Stimulated activated naive CD8-positive, alpha-beta T cell treated with anti-CD3 and anti-CD28 coated beads, Interleukin-15, Interleukin-2, amounts not matched to agents 100 U/mL and 50 U/mL, for 24 hours (primary cell): ENCODE measurements at places on chromosomes 2 and 18.

- DNase-seq: no peak
Observed at GRCh38 chr2:42867093-42868065, 75.0 kb upstream of the HAAO start.

DNA sequence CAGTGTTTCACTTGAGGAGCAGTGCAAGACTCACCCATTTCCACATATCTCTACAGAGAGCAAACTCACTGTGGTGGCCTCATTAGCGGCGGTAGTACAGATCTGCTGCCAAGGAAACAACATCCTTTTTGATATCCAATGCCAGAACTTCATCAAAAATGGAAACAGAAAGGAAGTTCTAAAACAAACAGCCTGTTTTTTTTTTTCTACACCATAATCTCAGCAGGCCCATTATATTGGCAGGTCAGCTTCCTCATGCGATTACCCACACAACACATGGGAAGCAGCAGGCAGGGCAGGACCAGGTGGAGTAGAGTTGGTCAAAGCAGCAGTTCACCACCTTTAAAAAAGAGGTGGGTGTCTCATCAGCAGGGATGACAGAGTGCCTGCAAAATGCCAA is 678.9 kb upstream of the CELF4 start:
- no peak for DNase-seq

DNA sequence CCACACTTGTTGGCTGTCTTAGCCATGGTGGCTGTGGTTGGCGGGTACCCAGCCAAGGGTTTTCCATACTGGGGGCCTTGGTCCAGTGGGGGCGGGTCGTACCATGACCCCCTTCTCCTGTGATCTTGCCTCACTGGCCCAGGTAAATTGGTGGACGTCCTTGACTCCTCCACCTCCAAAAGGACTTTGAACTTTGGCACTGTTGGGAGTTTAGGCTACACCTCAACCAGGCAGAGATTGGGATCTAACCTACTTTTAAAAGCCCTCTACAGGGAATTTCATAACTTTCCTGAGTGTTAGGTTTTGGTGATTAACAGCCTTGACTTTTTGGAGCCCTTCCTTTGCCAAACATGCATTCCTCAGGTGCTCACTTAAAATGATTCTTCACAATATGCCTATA is 106.7 kb downstream of the NEDD4L start:
- no peak for DNase-seq

DNA sequence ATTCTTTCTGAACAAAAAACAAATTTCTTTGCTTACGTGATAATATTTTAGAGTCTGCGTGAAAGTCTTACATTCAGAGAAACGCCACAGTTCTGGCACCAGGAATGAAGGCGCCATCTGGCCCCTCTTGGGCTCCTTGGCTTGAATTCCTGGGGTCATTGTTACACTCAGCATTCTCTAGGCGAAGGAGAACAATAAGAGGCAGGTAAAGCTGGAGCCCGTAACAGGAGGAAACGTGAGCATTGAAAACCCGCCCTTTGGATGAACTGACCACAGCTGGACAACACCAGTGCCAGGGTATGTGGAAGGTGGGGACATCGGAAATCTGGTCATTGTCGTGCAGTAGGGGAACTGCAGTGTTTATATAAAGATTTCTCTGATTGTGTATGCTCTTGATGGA is 144.8 kb downstream of the RNF152 start:
- DNase-seq: no peak

- peak; percentile 15 for DNase-seq
Observed at GRCh38 chr2:26692897-26693849, 651 bp downstream of the KCNK3 start.

DNA sequence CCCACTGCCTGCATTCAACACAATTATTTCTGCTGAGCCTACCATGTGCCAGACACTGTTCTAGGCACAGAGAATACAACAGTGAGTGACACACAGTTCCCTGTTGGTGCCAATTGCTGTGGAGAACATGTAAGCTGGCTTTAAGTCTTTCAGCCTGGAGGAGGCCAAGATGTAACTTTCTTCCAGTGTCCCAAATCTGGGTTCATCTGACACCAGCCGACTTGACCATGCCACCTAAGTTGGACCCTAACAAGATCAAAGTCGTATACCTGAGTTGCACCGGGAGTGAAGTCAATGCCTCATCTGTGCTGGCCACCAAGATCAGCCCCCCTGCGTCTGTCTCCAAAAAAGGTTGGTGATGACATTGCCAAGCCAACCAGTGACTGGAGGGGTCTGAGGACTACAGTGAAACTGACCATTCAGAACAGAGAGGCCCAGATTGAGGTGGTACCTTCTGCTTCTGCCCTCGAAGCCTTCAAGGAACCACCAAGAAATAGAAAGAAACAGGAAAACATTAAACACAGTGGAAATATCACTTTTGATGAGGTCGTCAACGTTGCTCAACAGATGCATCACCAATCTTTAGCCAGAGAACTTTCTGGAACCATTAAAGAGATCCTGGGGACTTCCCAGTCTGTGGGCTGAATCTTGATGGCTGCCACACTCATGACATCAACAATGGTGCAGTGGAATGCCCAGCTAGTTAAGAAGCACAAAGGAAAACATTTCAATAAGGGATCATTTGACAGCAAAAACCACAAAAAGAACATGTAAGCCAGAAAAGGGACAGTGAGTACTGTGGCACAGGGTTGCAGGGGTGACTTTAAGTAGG is 6.3 kb downstream of the TRABD2A start:
- peak; percentile 24 for DNase-seq

DNA sequence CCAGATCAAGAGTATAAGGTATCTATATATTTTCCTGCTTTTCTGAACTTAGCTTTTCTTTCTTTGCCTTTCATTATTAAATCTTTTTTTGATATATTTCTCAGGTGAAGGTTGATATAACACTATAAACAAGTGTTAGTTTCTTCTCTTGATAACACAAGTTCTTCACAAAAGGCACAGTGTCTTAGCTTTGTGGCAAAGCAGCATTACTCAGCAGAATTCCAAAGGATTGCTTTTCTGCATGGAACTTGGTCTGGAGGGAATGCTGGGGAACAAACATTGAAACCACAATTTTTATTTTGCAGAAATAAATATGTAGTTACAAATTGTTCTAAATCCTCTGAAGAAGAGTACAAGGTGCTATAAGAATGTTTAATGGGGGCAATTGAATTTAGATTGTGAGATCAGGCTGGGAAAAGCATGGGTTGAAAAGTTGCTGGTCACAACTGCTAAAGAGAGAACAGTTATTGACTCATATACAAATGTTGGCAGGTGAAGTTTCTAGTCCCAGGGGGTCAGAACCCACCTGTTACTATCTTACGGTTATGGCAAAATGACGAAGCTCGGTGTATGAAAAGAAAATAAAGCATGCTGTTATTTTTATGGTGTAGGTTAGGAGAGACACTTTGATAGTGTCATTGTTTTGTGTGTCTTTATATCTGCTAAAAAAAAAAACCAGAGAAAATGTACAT is 68.2 kb downstream of the UBR3 start:
- DNase-seq: no peak

DNA sequence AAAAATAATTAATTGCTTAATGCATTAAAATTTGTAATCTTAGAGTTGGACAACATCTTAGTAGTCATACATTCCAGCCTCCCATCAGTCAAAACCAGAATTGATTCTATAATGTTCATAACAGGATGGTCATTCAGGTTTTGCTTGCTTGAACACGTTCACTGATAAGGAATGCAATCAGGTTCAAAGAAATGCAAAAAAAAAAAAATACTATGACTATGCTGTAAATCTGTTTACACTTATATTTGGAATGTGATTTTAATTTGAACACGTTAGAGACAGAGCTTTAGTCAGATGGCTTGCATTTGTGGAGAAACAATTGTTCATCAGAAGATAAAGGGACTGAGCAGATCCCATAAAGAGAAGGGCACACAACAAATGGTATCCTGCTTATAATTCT is 131.3 kb upstream of the UNC80 start:
- DNase-seq: no peak

GRCh38 chr2:113324684-113325160 is 46.0 kb upstream of the PAX8 start:
- peak; percentile 62 for DNase-seq

DNA sequence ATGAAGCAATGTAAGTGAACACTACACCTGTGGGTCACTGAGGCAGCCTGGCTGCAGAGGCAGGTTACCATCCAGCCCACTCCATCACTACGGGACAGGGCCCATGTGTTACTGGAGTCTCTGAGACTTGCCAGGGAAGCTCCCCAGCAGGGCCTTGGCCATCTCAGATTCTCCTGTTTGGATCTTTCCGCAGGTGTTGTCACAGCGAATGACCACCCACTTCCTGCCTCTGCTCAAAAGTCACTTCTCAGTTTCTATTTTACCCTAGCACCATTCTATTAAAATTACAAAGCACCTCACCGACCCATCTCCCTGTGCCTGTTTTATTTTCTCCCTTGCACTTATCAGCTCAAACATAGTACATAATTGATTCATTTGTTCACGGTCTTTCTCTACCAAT is 34.5 kb upstream of the L3MBTL4 start:
- DNase-seq: no peak

GRCh38 chr18:46001892-46002291 is 34.8 kb upstream of the EPG5 start:
- DNase-seq: no peak

DNA sequence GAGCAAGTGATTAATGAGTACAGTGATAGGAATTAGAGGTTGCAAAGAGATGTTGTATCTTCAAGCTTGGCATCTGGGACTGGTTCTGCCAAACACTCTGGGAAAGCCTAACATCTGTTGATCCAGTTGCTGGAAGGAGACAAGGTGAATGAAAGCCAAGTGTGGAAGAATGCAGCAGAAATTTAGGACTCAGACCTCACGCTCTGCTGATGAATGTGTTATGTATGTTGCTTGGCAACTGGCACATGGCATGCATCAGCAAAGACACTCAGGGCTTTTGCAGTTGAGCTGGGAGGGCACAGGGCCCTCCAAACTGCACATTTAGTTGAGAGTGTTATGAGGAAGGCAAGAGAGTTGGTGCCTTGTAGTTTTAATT is 105.5 kb downstream of the COLEC12 start:
- no peak for DNase-seq

DNA sequence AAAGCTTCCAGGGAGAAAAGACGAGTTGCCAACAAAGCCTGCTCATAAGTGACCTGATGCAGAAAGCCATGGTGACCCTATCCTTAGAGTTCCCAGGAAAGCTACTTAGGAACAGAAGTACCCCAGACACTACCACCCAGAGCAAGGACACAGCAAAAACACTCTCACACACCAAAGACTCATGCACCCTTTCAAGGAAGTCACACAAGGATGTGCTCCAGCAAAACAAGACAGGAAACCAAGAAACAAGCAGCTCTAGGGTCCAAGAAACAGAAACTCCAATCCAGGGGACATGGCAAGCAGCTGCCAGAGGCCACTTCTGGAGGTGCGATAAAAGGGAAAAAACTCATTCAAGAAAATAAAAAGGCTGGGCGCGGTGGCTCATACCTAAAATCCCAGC is 5.7 kb downstream of the KIF1A start:
- DNase-seq: no peak

DNA sequence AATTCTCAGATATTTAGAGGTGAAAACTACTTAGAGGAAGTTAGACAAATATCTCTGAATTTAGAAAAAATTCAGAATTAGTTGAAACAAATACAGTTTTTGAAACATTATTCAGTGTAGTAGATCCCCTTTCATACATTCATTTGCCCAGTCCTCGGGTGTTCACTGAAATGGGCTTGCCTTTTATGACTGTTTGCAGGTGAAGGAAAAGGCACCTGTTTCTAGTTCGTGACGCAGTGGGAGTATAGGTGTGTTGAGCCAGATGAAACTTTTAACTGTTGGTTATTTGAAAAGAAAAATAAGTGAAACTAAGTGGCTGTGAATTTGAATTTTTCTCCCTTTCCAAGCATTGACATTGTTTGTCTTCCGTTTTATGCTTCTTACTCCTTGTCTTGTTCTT is 28.9 kb downstream of the TMEFF2 start:
- DNase-seq: no peak

- no peak for DNase-seq
Observed at GRCh38 chr2:135002836-135003235, 44.4 kb downstream of the MAP3K19 start.

DNA sequence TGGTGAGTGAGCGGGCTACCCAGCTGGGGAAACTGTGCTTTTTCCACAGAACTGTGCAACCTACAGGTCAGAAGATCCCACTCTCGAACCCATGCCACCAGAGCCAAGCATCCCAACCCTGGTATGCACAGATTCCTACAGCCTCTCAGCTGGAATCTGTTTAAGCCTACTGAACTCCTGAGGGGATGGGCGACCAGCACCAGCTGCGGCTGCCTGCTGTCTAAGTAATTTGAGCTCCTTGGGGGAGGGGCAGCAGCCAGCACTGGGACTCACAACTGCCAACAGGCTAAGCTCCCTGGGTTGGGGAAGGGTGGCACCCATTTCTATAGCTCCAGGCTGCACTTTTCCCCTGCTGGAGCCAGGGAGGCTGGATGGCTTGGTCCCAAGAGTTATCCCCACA is 11.8 kb downstream of the CYP27C1 start:
- DNase-seq: no peak

GRCh38 chr2:20015482-20016083 is 3.1 kb upstream of the MATN3 start:
- DNase-seq: no peak

DNA sequence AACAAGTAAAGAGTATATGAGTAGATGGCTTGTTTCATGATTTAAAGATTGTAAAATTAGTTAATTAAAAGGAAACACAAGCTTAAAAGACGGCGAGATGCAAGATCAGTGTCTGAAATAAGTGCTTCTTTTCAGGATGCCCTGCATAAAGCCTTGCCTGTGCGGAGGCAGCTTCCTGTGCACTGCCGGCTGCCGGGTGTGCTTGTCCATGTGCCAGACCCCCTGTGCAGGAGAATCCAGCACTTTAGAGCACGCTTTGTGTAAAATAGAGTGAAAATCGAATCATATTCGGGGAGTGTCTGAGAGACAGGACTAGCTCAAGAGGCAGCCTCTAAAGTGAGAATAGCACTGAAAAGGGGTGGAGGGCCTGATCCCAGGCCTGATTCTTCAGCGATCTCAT is 154.7 kb downstream of the CHST9 start:
- no peak for DNase-seq

- DNase-seq: no peak
Observed at GRCh38 chr2:233029321-233029720, 3.2 kb upstream of the NEU2 start.

DNA sequence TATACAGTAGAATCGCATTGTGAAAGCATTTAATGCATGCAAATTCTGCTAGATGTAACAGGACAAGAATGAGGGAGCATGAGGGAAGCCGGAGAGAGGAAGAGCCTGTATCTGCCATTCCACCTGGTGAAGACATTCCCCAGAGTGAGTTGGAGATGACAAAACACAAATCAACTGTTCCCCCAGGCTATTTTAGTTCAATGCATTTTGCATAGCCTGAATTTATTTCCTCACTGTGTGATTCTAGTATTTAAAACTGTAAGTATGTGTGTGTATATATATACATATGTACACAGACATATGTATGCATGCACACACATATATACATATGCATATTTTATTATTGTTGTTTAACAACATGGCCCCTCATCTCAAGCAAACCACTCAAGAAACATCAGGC is 54.7 kb downstream of the CCDC68 start:
- DNase-seq: no peak

DNA sequence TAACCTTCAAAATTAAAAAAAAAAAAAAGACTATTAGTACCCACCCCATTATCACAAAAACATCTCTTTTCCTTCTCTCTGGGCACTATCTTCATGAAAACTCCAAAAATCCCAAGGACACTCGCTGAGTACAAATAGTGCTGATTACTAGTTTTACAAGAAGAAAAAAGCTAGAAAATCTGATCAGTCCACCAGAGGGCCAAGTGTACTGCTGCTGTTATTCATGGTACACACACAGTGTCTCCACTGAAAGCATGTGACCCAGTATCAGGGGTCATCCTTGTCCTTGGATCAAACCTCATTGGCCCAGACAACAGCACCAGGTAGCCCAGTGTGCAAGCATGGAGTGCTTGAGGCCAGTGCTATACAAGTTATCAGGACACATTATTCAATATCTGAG is 382.7 kb upstream of the KLHL29 start:
- no peak for DNase-seq
